ENCODE measurements at places on chromosomes 3 and 15. TPM values are rescaled to one million over a fixed set of nuclear protein-coding genes. Genes with fewer than 3 reads are reported as not detected.

DNA sequence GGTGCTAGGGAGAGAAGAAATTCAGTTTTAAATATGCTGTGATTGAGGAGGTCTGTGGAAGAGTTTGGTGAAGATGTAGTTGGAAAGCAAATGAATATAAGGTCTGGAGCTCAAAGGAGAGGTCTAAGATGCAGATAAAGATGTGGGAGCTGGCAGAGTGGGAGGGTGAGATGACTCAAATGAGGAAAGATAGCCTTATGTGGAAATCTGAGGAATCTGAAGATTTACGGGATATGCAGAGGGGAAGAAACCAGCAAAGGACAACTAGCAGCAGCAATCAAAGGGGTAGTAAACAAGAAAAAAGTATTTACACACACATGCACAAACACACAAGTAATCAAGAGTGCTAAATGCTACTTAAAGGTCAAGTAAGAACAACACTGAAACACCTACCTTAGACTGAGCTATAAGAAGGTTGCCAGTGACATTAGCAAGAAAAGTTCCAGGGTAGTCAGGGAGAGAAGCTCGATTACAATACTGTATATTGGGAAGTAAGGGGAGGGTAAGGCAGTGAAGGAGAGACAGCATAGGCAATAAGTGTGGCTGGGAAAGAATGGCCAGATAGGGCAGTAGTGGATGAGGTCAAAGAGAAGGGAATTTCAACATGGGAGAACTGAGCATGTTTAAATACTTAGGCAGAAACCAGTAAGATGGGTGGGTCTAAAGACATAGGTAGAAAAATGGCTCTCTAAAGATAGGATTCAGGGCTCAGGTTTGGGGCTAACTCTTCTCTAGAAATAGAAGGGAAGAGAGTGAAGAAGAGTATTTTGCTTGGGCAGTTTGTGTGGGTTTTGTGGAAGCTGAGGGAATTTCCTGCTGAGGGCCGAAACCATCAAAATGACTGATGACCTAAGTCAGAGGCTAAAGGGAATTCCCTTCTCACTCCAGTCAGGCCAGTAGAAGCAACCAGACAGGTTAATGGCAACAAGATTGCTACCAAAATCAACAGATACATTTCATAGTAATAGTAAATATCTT lies 8.9 kb downstream of the CMTM6 start:
- H3K4me3 ChIP-seq: no peak overlapping the region
- no peaks in the 10 kb centered on the region for H3K27me3 ChIP-seq
- H3K4me1 ChIP-seq: peaks cover 10% of the 10 kb centered on the region
- 0 out of 2 replicates have a peak overlapping the region, but pooled peaks have one; percentile 19 for H3K27ac ChIP-seq

DNA sequence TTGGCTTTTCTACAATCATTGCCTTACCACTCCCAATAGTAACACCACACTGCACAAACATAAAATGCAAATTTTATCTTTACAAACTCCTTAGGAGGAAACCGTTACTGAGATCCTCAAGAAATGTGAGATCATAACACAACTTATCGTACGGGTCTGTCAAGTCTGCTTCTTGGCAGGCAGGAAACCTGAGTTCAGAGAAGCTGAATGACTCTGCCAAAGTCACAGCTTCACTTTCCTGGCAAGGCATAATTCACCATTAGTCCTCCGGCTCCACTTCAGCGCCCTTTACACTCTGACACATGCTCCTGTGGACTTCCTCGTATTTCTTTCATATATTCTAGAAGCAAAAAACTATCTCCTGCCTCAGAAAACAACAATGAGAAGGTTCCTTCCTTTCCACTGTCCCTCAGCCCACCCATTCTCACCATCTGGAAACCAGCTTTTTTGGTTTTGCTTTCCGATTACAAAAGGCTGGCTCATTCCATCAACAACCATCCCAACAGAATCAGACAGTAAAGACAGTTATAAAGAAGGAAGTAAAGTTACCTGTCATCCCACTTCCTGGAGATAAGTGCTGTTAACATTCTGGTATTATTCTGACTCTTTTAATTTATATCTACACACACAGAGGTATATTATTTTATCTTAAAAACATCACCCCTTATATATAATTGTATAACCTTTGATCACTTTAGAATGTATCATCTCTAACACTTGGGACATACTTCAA lies 223.4 kb downstream of the STT3B start:
- H3K4me1 ChIP-seq: peaks cover 11% of the 10 kb centered on the region
- no peak for DNase-seq
- no peaks in the 10 kb centered on the region for H3K27me3 ChIP-seq
- no peak overlapping the region for H3K27ac ChIP-seq

DNA sequence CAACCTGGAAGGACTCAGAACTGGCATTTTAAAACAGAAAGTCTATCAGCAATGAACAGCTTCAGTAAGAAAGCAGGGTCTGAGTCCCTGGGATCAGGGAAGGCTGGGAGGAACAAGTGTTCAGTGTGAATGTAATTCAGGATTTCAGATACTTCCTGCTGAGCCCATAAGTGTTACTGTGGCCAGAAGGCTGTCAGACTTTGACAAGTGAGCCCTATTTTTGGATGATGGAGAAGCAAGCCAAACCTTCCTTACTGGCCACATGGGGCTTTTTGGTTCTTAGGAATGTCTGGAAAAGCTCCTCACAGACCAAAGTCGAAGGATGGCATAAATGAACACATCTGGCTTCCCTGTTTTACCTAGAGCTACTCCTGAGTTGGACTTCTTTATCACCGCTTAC lies 157.2 kb downstream of the BBX start:
- no peak overlapping the region for H3K27ac ChIP-seq
- DNase-seq: no peak
- H3K4me3 ChIP-seq: no peak overlapping the region
- H3K27me3 ChIP-seq: no peaks in the 10 kb centered on the region
- H3K36me3 ChIP-seq: no peaks in the 10 kb centered on the region

GRCh38 chr15:73558529-73558928 lies 74.7 kb downstream of the NPTN start:
- no peak overlapping the region for H3K4me3 ChIP-seq
- no peak for DNase-seq
- H3K4me1 ChIP-seq: no peaks in the 10 kb centered on the region

Gene LMAN1L
- polyA plus RNA-seq: 0.02 TPM

Gene ACTC1
- not detected for polyA plus RNA-seq

DNA sequence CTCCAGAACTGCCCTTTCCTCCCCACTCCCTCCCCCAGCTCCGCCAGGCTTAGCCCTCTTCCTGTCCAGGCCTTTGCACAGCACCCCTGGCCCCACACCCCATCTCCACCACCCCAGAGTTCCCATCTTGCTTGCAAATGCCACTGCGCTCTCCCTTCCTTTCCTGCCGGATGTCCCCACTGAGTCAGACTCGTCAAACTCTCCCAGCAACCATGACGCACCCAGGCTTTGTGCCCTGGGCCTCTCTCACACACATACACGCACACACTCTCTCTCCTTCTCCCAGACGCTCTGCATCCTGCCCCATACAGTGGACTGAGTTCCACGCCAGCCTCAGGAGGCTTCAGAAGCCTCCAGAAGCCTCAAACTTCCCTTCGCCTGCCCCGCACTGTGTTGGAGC lies 2.8 kb upstream of the CCDC9B start:
- no peaks in the 10 kb centered on the region for H3K36me3 ChIP-seq
- H3K27ac ChIP-seq: peak overlapping the region; percentile 24

Gene MEIS2
- 120 TPM for polyA plus RNA-seq

DNA sequence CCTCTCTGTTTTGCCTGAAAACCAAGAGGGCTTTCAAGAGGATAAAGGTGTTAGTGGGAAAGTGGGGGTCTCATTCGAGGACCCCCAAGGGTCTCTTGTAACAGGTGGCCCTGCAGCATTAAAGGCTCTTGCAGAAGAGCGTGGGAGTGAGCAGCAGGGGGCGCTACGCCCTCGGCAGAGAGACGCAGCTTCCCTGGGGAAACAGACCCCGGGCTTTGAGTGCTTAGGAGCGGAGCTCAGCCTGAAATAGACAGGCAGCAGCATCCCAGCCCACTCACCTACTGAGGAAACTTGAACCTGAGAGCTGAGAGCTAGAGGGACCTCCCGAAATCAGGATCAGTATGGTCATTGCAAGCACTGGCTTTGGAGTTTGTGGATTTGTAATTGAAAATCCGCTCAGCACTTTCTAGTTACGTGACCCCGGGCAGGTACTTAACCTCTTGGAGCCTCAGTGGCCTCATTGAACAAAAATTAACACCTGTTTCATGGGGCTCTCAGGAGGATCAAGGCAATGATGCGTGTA lies 25.7 kb downstream of the RPLP1 start:
- no peak overlapping the region for H3K27ac ChIP-seq
- H3K27me3 ChIP-seq: peaks cover 4% of the 10 kb centered on the region
- H3K4me1 ChIP-seq: peaks cover 10% of the 10 kb centered on the region
- H3K36me3 ChIP-seq: no peaks in the 10 kb centered on the region

Gene CHDH
- 0.33 TPM for polyA plus RNA-seq

DNA sequence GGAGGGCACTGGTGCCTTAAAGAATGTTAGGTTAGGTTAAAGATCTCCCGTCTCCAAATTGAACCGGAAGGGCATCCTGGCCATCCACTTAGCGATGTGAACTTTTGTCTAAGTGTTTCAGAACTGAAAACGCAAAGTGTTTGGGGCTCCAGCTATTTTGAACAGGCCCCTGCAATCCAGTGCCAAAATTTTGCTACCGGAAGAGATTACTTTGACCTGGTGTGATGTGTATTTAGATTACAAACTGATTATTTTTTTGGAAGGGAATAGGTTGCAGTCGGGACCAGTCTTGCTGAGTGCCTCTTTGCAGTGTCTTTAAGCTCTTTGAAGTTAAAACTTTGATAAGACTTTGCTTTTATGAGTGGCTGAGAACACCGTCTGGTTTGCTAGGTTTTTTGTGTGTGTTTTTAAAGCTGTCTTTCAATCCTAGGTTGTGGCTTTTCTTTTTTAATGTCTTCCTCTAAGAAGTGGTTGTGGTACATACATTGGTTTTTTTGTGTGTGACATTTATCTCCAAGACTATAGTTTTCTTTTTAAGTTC lies 179.6 kb downstream of the OR4M2 start:
- no peaks in the 10 kb centered on the region for H3K36me3 ChIP-seq
- no peak overlapping the region for H3K27ac ChIP-seq
- H3K27me3 ChIP-seq: no peaks in the 10 kb centered on the region
- H3K4me1 ChIP-seq: peaks cover 13% of the 10 kb centered on the region
- H3K4me3 ChIP-seq: 0 out of 2 replicates have a peak overlapping the region, but pooled peaks have one; percentile 12

DNA sequence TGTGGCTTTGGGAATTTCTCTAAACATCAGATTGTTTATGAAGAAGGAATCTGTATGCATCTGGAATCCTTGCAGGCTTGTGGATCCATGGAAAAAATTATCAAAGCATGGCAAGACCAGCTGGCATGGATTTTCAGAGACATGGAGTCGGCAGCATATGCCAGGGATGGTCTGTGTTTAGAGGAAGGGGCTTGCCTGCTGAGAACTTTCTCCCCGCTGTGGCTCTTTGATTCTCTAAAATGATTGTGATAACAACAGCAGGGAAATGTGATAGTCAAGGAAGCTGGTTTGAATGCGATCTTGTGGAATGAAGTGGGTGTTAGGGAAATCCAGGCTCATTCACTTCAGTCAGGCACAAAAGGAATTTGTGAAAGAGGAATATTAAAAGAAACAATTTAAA lies 245.7 kb upstream of the THRB start:
- H3K4me3 ChIP-seq: no peak overlapping the region
- no peaks in the 10 kb centered on the region for H3K27me3 ChIP-seq
- no peaks in the 10 kb centered on the region for H3K36me3 ChIP-seq
- no peak for DNase-seq

DNA sequence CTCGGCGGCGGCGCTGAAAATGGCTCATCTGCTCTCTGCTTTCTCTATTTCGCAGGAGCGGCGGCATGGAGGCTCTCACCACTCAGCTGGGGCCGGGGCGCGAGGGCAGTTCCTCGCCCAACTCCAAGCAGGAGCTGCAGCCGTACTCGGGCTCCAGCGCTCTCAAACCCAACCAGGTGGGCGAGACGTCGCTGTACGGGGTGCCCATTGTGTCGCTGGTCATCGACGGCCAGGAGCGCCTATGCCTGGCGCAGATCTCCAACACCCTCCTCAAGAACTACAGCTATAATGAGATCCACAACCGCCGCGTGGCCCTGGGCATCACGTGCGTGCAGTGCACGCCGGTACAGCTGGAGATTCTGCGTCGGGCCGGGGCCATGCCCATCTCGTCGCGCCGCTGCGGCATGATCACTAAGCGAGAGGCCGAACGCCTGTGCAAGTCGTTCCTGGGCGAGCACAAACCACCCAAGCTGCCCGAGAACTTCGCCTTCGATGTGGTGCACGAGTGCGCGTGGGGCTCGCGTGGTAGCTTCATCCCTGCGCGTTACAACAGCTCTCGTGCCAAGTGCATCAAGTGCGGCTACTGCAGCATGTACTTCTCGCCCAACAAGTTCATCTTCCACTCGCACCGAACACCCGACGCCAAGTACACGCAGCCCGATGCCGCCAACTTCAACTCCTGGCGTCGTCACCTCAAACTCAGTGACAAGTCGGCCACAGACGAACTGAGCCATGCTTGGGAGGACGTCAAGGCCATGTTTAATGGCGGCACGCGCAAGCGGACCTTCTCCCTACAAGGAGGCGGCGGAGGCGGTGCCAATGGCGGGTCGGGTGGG lies 790 bp downstream of the SKOR1 start:
- H3K4me1 ChIP-seq: no peaks in the 10 kb centered on the region
- H3K27me3 ChIP-seq: peaks cover 35% of the 10 kb centered on the region
- no peak overlapping the region for H3K4me3 ChIP-seq
- no peak for DNase-seq
- H3K36me3 ChIP-seq: no peaks in the 10 kb centered on the region

Gene BNC1
- not detected for polyA plus RNA-seq

Measured in SK-N-SH (cell line).